ENCODE measurements at places on chromosomes 4 and X.

- no peak for DNase-seq
These were observed 206.7 kb downstream of the SHROOM3 start for GRCh38 chr4:76641758-76642157.

DNA sequence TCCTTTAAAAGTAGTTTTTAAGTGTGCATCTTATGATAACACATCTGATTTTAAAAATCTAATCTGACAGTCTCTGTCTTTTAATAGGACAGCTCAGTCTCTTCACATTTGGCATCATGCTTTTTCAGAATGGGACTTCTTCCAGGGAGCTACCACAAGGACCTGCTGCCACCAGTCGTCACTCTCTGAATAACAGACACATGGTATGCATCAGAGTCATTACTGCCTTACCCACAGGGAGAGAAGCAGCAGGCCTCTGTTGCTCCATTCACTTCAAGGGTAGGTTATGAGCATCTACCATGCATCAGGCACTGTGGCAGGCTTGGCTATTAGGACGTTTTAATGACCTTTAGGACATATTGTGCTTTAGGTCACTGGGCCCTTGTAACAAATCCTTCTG is 50.0 kb upstream of the AFAP1 start:
- DNase-seq: no peak

- no peak for DNase-seq
These were observed 66.5 kb downstream of the ACOX3 start for GRCh38 chr4:8373973-8374545.

DNA sequence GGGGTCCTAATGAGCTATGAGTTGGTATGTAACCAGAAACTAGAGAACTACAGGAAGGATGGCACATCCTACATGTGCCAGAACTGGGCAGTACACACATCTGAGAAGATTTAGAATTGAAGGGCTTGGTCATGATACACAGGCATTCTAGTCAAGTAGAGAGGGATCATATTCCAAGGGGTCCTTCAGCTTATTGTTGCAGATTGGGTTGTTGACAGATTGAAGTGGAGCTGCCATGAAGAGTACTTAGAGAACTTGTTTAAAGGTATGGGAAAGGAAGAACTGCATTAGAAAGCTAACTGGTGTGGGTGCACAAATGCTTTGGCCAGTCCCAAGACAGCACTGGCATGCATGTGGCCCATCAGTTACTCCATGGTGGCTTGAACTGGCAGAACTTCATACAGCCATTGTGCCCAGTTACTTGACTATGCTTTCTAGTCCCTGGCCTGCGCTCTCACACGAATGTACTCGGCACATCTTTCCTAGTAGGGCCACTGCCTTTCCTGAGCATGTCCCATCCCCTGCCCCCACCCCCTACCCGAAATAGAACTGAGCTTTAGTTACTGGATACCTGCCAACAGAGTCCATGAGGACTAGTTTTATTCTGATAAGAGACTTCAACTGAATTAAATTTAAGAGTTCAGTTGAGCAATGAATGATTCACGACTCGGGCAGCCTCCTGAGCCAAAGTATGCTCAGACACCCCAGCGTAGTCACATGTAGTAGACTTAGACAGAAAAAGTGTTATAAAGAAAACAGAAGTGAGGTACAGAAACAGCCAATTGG is 64.0 kb downstream of the CCNG2 start:
- no peak for DNase-seq

DNA sequence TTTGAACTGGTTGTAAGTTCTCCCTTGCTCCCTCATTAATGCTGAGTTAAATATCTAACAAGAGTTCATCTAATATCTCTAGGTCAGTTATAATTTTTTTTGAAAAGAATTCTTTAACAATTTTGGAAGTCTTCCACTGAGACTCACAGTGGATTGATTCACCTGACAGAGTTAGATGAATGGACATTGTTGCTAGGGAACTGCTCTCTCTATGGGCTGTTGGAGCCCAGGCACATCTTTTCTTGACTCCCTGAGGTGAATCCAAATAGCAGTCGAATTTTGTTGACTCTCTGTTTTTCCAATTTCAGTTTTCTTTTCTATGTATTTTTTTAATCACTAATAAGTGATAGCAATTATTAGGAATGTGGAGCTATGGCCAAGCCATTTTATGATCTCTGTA is 996.1 kb upstream of the PABPC4L start:
- DNase-seq: no peak

- no peak for DNase-seq
These were observed 75.7 kb upstream of the DCLK2 start for GRCh38 chr4:150002561-150002960.

- DNase-seq: no peak
These were observed 201.0 kb downstream of the PAPSS1 start for GRCh38 chr4:107519053-107519452.

GRCh38 chr4:64857815-64858214 is 448.6 kb upstream of the TECRL start:
- DNase-seq: no peak

DNA sequence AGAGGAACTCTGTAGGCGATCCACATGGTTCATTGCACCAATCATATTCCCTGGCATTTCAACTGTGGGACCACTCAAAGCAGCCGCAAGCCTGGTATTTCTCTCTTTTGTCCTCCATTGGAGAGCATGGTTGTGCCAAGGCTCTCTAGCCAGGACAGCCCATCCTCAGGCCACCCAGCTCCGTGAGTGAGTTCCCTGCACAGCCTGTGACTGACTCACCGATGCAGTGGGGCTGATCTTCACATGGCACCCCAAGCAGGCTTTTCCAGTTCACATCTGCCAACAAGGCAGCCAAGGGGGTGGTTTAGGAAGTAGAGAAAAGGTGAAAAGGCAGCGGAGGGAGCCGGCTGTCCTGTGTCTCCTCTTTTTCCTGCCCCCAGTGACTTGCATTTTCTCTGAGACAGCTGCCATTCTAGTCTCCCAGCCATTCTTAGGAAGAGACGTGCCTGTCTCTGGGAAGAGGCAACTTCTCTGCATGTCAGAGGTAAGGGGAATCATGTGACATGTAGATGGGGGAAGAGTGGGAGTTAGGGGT is 69.2 kb downstream of the MID1IP1 start:
- no peak for DNase-seq

GRCh38 chr4:168131196-168131595 is 38.9 kb downstream of the ANXA10 start:
- no peak for DNase-seq

DNA sequence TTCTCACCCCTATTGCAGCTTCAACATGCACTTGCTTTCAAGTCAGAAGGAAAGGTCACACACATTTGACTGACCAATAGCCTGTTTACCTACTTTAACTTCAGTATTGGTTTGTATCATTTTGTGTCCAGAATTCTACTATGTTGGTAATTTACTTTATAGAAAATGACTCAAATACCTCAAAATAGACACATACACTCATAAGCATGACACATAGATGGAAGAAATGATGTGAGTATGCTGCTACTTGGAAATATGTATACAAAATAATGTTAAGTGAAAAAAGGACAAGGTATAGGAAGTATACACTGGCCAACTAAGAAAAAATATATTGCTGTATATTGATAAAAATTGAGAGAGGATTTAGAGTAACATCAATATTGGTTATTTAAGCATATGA is 98.8 kb upstream of the CASK start:
- no peak for DNase-seq

DNA sequence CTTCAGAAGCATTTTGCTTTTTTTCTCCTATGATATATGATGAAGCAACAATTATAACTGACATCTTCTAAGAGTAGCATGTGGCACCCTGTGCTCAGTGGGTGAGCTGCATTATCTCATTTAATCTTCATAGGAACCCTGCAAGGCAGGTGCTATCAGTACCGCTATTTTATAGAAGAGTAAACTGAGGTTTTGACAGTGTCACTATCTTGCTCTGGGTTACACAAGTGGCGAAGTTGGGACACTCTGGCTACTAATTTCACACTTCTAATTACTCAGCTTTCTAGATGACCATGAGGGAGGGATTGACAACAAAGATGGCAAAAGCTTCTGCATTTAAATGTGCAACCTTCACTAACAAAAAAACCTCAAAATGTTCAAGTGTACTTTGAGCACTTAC is 76.9 kb upstream of the CAMK2D start:
- no peak for DNase-seq

DNA sequence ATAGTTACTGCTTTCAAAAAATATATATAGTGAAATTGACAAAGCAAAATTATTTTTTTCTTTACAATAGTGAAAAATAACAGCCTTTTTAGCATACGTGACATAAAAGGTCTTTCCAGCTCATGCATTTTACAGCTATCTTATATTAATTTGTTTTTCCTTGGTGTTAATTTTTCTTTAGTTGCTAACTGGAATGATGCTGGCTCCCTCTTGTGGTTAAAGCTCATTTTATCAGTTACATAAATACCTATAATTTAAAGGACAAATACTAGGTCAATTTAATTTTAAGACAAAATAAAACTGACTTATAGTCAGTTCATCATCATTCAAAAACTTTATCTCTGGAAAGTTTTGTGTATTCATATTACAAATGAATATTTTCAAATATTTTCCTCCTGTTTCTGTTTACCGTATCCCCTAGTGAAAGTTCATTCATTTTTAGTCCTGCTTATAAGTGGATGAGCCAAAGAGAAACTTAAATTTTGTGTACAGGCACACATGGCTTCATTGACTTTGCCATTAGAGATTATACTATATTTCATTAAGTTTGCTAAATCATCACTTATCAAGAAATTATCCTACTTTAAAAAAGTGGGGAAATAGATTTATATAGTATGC is 9.9 kb upstream of the ANAPC4 start:
- no peak for DNase-seq

DNA sequence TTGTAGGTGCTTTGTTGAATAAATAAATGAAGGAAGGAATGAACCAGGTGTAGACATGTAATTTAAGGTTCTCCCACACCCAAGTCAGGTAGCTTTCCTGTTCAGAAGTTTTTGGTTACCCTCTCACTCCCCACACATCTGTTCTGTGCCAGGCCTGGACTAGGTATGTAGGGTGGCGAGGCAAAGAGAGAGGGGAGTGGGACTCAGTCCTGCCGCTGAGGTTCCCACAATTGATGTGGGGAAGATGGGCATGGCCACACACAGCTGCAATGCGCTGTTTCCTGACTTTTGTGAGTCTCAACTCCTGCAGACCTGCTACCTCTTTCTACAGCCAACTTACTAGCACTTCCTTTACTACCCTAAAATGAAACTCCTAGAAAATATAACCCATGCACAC is 88.9 kb downstream of the RTL5 start:
- no peak for DNase-seq

DNA sequence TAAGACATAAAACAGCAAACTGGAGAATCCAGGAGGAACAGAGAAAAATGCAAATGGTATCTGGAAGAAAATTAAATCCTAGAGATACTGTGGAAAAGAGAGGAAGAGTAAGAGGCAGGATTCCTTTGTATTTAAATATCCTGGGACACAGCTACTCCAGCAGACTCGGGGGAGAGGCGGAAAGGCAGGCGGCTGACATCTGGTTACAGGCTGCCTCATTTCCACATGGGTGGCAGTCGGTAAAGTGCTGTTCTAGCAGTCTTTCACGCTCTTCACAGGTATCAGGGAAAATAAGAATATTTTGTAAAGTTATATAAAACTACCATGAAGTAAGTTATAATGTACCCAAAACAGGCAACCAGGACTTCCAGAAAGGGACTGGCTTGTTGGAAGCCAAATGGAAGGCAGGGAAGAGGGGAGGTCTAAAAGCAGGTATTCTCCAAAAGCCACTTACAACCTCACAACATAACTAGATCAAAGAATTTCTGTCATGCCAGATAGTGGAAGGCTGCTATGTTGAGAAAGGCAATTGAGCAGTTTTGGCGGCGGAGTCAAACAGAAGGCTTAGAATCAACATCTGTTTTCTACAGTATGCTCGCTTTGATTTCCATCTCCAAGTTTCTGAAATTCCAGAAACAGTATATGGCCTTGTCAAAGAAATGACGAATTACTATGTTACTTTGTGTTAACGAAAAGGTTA is 1.3 kb upstream of the TIGD2 start:
- no peak for DNase-seq

DNA sequence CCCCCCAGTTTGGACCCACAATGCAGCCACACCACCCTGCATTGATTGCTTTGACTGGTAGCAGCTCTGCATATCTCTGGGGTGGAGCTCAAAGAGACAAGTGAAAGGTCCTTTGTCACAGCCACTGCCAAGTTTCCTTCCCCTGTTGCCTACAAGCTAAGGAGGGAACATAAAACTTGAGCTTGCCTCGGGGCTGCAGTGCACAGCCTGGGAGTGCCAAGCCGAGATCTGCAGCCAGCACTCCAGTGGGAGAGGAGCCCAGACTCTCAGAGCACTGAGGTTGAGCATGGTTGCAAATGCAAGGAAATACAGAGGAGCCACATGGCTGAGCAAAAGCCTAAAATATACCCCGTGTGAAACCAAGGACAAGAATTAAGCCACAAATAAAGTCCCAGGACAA is 142.2 kb downstream of the DKK2 start:
- no peak for DNase-seq

DNA sequence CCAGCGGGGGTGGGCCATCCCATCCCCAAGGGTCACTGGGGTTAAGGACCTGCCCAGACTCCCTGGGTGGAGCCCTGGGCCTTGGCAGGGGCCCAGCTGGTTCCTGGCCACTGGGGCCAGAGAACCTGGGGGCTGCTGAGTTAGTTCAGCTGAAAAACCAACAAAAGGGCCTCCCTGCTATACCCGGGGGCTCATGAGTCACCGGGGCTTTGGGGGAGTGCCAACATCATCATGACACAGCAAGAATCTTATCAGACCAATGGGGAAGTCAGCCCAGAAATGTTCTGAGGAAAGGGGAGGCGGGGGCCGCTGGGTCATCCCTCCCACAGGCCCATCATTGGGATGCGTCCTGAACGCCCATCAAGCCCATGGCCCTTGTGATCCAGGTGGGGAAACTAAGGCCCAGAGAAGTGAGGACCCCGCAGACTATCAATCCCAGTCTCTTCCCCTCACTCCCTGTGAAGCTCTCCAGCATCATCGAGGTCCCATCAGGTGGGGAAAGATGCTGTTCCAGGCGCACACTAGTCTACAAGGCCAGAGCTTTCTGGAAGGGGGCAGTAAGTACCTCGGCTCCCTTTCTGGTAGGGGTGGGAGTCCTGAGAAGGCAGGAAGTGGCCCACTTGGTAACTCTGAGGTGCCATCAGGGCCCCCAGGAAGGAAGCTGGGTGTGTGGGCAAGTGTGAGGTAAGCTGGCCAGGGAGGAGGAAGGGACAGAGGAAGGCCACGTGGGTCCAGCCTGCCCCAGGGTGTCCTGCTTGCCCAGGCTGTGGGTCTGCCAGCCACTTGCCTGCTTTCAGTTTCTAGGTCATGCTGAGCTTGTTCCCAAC is 4.5 kb downstream of the G6PD start:
- DNase-seq: no peak

DNA sequence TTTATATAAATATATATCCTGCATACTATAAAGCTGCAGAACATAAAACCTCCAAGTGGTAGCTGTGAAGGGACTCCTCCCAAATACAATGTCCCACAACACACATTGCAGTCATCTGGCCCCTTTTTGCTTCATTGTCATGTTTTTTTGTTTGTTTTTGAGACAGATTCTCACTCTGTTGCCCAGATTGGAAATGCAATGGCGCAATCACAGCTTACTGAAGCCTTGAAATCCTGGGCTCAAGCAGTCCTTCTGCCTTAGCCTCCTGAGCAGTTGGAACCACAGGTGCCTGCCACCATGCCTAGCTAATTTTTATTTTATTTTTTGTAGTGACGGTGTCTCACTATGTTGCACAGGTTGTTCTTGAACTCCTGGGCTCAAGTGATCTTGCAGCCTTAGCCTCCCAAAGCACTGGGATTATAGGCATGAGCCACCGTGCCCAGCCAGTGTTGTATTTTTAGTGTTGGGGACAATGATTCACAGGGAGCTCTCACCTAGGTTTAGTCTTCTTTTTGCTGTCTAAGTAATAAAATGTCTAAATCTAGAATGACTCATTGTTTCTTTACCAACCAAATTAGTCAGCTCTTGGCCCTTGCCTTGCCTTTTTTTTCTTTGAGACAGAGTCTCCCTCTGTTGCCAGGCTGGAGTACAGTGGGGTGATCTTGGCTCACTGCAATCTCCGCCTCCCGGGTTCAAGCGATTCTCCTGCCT is 24.0 kb upstream of the XIAP start:
- DNase-seq: no peak

Data from neural crest cell (in vitro differentiated cells).